ENCODE measurements at places on chromosomes 12 and 14. TPM values are rescaled to one million over a fixed set of nuclear protein-coding genes. Genes with fewer than 3 reads are reported as not detected.

Gene POLE2
- 4.9 TPM for total RNA-seq

Gene KLRG1
- total RNA-seq, result 0.32 TPM

Gene CHGA
- total RNA-seq, result not detected

Gene HELB
- 1.1 TPM for total RNA-seq

Gene TROAP
- 4.1 TPM for total RNA-seq

Gene ZCRB1
- total RNA-seq, result 21.5 TPM

Gene MLEC
- 85.1 TPM for total RNA-seq

Gene KRT76
- not detected for total RNA-seq

Gene ZFHX2
- not detected for total RNA-seq

Measured in cardiac atrium fibroblast (primary cell).